ENCODE measurements at places on chromosomes 16 and 17.

GRCh38 chr17:17836818-17837379 is at the start of gene SREBF1:
Gene SREBF1 (minus strand): TSS chr17:17836986. CDS start chr17:17836817, 169 bp downstream.
- no peak for DNase-seq

DNA sequence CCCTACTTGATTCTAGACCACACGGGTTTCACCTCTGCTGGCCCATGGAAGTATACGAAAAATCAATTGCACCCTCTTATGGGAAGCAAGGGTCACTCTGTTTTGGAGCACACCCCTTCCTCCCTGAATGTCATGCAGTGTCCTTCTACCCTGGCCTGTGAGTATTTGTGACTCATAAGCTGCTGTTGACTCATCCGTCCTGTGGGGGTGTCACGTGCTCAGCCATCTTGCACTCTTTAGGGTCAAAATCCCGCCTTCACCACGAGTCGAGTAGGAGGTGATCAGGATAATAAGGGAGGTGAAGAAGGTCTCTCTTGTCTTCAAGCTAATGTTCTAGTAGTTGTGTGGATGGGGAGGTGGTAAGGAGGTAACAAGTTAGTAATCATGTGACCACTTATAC is 341.0 kb upstream of the EEF2KMT start:
- DNase-seq = no peak

- DNase-seq = no peak
Observed at GRCh38 chr17:40536295-40537171, 28.7 kb downstream of the CCR7 start.

DNA sequence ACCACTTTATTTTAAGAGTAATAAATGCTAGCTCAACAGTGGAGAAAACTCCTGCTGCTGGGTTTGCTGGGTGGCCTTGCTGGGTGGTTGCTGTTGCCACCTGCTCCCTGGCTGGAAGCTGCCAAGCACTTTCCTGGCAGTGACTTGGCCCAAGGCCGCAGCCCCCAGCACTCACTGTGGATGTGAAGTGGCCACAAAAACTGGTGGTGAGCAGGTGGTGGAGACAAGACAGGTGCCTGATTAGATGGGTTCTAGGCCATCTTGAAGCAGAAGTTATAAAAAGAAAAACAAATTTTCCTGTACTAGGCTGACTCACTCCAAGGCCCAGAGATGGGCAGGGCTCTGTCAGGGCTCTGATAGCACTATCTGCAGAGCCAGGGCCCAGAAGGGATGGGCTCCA is 224.7 kb upstream of the NLRP1 start:
- DNase-seq = no peak

GRCh38 chr16:69057400-69058378 is 47.8 kb upstream of the HAS3 start:
- DNase-seq = no peak

DNA sequence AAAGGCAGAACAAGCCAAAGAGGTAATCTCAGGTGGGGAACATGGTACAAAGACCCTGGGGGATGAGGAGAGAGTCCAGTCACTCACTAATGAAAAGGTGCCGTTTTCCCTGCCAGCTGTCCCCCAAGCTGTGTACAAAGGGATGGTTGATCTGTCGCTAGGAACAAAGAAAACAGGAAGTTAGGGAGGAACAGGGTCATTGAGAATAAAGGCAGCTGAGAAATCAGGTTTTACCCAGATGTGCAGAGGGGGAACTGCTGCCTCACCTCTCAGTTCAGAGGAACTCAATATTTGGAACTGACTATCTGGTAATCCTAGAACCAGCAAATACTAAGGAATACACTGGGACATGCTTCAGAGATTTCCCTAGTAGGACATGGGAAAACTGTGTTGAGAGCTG is 1.5 kb downstream of the RSKR start:
- no peak for DNase-seq

- DNase-seq = no peak
Observed at GRCh38 chr17:35743626-35744328, 9.3 kb downstream of the GAS2L2 start.

DNA sequence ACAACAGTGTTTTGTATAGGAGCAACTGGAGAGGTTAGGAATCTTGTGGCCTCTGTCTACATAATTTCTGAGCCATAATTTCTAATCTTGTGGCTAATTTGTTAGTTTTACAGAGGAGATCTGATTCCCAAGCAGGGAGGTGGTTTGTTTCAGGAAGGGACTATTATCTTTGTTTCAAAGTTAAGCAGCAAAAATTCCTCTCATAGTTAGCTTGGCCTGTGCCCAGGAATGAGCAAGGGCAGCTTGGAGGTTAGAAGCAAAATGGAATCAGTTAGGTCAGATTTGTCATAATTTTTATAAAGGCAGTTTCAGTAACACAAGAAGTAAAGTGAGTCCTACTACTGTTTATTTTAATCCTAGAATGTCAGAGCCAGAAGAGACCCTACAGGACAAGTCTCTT is 2.0 kb upstream of the RDM1 start:
- DNase-seq = no peak

DNA sequence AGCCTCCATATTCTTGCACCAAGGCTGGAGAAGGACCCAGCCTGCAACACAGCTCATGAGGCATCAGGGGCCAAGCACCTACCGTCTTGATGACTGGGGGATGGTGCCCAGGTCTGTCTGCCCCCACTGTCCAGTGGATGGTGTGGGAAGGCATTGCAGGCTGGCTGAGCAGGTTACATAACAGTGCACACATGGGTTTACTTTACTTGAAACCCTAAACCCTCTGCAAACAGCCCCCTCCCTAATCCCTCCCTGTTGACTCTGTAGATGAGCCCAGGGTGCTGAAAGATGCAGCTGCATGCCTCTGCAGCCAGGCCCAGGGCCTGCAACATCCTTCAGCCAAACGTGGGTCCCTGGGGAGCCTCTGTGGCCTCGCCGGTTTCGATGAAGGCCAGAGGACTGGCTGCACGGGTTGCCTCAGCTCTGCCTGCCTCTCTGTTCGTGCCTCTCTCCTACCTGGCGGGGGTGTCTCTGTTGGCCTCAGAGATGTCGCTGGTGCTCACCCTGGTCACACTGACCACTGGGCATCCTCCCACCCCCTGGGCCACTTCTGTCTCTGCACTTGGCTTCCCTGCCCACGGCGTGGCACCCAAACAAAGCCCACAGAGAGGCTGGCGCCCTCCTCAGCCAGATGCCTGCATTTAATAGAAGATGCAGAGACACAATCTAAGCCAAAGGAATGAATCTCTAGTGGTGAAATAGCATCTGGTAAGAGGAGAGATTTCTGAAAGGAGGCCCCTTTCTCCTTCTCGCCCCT is 95.1 kb downstream of the METRNL start:
- DNase-seq = no peak

DNA sequence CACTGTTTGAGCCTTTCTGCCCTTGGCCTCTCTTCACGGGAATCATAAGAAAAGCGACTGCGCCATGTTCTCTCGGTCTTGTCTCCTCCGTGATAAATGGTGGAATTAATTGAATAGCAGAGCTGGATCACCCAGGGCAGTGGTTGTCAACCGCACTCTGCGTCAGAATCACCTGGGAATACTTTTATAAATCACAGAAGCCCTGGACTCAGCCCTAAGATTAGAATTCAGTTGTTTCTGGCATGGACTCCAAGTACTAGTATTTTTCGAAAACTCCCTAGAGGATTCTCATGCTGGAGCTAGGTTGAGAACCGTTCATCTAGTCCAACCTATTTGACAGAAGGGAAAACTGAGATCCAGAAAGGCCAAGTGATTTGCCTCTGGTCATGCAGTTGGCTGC is 64.1 kb downstream of the SPACA3 start:
- DNase-seq = no peak

DNA sequence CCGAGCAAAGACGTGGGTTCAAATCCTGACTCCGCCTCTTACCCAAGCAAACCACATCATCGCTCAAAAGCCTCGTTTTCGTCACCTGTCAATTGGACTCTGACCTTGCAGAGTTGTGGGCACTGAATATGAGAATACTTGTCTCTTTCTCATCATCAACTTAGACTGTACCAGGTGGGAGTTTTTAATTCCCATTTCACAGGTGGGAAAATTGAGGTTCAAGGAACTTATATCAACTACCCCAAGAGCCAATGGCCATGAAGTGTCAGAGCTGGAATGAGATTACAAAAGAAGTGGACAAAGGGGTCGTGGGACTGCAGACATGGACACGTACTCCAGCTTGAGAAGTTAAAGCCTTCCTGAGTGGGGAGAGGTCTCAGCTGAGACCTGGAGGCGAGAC is 10.8 kb downstream of the TMEM114 start:
- no peak for DNase-seq

- no peak for DNase-seq
Observed at GRCh38 chr17:69271023-69271422, 42.4 kb upstream of the ABCA10 start.

DNA sequence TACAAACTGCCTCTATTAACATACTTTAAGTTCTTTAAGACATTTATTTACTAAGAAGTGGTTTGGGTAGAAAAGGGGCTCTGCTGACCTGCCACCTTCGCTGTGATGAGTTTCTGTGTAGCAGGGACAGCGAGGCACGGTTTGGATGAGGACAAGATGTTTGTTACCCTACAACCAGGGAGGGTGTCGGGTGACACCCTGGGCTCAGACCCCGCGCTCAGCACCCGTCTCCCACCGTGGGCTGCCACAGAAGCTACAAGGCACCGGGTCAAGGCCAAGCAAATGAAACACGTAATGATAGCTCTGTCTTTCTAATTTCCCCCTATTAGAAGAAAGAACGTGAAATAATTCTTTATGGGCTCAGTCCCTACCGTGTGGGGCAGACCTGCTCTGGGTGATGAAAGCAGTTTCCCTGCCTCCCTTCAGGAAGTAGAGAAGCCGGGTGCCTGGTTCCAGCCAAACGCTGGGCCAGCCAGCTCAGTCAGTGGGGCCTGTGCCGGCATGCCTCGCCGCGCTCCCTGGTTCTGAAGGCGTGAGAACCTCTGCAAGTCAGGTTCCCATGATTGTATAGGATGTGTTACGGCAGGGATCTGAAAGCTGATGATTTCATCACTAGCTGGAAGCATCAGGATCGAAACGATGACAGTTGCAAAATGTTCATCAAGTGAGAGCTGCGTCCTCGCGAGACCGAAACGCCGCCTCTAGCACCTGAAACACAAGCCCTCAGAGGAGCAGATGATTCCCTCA is 3.9 kb downstream of the ZNF750 start:
- DNase-seq = no peak

DNA sequence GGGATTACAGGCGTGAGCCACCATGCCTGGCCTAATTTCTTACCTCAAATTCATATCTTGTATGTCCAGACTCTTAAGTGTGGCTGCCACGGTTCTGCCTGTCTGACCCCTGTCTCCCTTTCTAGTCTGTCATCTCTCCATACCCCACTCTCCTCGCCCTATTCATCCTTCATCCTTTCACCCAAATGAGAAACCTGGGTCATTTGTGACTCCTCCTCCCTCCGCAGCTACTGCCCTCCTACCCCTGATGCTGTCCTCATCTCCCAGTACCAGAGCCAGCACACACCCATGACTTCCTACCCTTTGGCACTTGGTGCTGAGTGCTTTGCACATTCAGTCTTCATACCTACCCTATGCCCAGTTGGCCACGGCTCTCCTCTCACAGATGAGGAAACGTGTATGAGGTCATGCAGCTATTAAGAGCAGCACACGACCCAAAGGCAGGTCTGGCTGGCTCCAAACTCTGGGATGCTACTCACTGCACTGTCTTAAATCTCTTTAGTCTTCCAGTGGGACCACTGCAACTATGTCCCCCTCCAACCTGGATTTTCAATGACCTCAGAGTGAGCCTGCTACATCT is 1.6 kb downstream of the SPATA32 start:
- no peak for DNase-seq

DNA sequence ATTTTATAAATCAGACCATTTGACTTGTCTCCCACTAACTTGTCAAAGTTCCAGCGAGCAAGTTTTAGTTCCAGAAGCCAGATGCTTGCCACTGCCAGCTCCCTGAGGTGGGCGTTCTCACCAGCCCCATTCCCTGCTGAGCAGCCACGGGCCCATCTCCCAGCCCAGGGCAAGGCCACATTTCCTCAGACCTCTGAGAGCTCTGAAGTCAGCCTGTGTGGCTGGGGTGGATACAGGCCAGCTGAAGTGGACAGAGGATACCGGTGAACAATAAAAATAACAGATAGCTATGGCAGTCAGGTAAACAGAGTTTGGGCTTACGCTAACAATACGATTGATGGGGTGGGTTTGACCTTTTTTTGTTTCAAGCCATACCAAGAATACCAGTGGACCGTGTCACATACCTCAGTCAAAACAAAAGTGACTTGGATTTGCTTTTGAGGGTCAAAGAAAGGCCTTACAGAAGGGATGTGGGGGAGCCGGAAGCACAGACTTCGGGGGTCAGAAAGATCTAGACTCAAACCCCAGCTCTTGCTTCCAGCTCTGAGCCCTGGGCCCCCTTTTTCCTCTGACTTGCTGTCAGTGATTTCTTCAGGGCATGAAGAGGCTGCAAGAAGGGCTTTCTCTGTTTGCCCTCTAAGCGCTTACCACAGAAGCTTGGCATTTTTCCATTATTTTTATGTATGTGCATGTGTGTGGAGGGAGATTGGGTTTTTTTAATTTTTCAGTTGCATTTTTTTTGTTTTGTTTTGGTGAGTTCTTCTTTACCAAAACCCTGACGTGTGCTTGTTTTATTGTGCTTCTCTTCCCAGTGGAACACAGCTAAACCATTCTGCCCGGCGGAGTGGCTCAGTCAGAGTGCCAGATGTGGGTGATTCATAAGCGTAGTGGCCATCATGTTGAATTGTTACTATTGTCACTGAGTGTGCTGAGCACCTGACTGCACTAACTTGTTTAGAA is 109.9 kb downstream of the GNAO1 start:
- DNase-seq = no peak

- DNase-seq = no peak
Observed at GRCh38 chr17:4411201-4411600, 22.5 kb upstream of the SPNS3 start.

- DNase-seq = no peak
Observed at GRCh38 chr17:36136036-36136435, 32.4 kb downstream of the CCL4 start.

GRCh38 chr17:63698886-63699637 is 863 bp downstream of the LIMD2 start:
- peak; percentile 54 for DNase-seq

DNA sequence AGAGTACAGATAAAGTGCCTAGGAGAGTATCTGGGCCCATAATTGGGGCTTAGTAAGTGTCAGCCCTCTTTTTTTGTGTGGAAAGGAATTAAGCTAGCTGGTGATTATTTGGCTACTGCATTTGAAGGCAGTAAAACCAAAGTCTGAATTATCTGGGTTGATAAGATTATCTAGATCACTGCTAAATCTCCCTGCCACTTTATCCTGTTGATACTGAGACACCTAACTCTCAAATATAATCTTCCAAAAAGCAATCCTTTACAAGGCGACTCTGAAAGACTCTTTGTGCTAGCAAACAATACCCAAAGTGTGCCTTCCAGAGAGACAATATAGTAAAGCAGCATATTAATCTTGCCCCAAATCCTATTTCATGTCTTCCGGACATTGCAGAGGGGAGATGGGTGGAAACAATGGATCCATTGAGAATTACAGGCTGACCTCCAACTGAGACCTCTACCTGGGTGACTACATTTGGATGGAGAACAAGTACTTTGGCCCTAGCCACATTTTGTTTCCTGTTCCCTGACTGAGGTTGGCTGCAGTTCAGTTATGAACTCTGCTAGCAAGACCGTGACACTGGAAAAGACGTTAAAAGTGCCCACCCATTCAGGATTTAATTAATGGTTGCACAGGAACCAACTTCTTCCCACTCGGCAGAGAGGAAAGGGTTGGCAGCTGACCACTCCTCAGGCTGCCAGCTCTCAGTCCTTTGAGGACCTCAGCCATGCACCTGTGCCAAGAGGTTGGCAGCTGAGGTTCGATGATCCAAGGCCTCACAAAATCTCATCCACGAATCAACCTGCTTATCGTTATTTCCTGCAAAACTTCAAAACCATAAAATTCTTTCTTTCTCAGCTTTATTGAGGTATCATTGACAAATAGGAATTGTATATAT is 72.6 kb downstream of the SYCE1L start:
- no peak for DNase-seq

GRCh38 chr17:64334851-64335250 is 55.8 kb downstream of the PECAM1 start:
- no peak for DNase-seq

Measured in stimulated activated CD4-positive, alpha-beta T cell treated with anti-CD3 and anti-CD28 coated beads, Interleukin-12 subunit alpha, Interleukin-12 subunit beta, amount 100 ng/mL, for 48 hours (primary cell).